ENCODE measurements at places on chromosomes 7 and 10.

DNA sequence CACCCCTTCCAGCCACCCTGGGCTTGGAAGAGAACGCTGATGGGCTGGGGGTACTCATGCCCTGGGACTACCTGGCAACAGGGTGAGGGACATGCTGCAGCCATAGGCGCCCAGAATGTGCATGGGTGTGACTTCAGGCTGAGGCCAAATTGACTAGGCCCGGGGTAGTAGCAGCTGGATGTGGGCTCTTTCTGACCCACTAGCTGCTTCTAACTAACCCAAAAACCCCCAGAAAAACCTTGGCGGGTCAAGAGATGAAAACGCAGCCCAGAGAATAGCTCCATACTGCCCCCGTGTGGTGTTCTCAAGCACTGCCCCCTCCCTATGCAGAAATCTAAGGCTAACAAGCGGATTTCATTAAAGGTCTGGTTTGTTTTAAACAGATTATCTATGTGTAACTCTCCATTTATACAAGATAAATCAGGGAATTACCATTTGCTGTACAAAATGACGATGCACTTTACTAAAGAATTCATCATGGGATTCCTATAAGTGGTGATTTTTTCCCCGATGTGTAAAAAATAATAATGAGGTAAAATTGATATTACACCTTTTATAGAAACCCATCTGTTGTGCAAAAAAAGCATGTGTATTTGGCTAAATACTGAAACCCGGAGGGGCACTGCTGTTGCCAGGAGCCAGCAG, 4.2 kb downstream of the SMARCD3 start:
- no peak for DNase-seq

DNA sequence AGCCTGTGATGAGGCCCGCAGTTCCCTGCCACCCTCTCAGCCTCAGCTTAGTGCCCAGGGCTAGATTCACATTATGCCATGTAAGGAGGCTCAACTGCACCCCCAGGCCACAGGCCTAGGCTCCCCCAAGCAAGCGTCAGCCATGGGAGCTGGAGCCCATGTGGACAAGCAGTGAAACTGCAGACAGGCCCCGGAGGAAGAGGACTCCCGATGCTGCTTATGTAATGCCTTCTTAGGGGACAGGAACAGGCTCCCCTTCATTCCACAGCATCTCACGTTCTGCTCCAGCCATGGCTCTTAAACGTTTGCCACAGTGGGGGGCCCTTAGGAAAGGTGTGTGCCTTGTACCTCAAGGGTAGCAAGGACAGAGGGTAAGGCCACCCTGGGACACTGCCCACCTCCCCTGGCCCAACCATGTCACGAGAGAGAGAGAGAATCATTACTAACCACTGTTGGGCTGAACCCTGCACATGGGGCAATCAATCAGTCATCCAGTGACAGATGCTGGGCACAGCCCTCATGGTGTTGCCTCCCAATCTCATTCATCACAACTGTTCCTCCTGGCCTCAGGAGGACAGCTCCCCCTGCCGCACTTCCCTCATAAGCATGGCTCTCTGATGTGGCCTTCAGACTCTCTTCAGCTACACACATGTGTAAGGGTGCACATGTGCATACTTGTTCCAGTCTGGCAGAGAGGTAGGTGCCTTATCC, 263.0 kb downstream of the GRID1 start:
- no peak for DNase-seq

GRCh38 chr7:49773218-49773935, at the start of gene VWC2:
Gene VWC2, plus strand, starts transcription at chr7:49773638. Its CDS starts 1,798 bp downstream, at chr7:49775436.
- DNase-seq, result no peak

- DNase-seq, result no peak
These were observed 5.7 kb downstream of the C1GALT1 start for GRCh38 chr7:7188091-7188490.

GRCh38 chr7:118436663-118437062, 212.2 kb downstream of the ANKRD7 start:
- no peak for DNase-seq

Measured in MG63 (cell line).